Stimulated activated CD4-positive, alpha-beta T cell treated with anti-CD3 and anti-CD28 coated beads, TNF-alpha, amount 100 ng/mL, for 1 hour (primary cell): ENCODE measurements at places on chromosomes 1 and 21.

GRCh38 chr1:97170300-97170699, 448.7 kb downstream of the PTBP2 start:
- DNase-seq: no peak

DNA sequence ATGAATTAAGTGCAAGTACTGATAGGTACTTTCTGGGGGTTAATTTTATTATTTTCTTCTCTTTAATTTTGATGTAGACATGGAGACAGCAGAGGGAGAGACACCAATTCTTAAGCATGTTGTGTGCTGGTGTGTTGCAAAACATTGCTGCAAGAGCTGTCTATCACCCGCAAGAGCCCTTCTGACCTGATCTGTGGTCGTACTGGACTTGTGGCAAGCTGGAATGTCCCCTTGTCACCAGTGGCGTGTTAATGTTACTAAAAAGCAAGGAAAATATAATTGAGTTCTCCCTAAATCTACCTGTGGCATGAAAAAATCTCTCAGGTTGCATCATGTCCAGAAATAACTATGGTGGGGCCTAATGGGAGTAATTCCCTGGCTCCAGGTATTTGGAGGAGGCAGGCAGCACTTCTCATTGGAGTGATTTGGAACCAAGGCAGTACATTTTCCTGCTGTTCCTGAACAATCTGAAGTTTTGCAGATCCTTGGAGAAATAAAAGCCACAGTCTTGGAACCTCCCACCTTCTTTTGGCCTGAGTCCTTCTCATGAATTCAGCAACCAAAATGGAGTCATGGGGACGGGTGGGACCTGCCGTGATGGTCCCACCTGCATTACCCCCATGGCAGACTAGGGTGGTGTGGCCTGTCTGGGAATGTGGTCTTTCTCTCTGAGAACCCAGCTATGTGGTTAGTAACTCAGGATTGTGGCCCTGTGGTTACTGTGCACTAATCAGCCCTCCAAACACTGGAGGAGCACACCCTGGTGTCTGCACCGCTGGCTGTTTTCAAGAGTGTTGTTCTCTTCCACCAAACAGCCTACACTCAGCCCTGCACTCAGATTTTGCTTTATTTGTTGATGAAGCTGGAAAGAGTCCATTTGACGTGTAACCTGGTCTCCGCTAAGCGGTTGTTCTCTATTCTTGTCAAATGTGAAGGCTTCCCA, 57.4 kb downstream of the GALNT2 start:
- no peak for DNase-seq

DNA sequence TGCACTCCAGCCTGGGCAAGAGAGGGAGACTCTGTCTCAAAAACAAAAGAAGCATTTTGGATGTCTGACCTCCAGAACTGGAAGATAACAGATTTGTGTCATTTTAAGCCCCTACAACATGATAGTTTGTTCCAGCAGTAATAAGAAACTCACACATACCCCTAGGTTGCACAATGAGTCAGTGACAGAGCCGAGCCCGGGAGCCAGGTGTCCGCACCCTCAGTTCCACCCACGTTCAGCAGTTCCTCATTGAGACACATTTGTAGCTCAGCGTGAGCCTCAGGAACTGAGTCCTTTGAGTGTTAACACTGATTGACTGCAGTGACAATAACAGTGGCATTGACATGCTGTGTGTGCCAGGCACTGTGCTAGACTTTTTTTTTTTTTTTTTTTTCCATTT, 19.8 kb downstream of the LRRC38 start:
- no peak for DNase-seq

DNA sequence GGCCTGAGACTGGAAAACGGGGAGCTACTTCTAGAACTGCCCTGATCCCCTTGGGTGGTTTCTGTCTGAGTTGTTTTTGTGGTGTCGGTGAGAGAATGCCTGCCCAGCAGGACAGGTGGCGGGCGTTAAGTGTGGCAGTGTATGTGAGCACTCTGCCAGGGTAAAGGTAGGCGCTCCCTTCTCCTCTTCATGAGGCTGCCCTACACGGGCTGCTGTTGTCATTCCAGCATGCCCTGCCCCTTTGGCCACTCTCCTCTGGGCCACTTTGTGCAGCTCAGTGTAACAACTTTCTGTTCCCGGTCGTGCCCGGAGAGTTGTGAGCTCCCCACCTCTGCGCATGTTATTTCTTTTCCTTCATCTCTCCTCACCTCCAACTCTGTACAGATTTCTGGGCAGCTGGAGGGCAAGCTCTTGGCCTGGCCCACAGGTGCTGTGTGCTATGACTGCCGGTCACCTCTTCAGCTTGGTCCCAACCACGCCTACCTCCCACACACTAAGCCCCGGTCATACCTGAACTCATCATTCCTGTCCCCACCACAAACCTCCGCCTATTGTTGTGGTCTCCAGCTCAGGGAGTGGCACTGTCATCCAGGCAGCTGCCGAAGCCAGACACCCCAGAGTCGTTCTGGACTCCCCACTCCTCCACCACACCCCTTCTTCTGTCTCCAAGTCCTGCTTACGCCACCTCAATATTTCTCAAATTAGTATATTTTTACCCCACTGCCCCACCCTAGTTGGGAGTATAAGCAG, 69.0 kb downstream of the GADD45A start:
- no peak for DNase-seq

- DNase-seq: no peak
Observed at GRCh38 chr1:246724731-246725095, 504 bp downstream of the SCCPDH start.

DNA sequence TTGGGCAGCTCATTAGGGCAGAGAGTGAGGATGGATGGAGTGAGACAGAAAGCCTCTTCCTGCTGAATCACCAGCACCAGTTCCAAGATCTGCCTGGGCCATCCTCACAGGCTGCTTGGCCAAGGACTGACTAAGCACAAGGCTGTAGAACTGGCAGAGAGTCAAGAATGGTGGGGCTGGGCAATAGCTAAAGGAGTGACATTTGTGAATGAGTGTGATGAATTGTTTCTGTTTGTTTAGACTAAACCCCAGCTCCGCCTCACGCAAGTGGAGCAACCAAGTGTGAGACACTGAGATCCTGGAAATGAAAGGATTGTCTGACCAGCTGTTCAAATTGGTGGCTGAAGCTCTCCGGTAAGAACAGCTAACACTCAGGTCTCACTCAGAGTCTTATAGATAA, 38.6 kb downstream of the BRINP2 start:
- DNase-seq: no peak

DNA sequence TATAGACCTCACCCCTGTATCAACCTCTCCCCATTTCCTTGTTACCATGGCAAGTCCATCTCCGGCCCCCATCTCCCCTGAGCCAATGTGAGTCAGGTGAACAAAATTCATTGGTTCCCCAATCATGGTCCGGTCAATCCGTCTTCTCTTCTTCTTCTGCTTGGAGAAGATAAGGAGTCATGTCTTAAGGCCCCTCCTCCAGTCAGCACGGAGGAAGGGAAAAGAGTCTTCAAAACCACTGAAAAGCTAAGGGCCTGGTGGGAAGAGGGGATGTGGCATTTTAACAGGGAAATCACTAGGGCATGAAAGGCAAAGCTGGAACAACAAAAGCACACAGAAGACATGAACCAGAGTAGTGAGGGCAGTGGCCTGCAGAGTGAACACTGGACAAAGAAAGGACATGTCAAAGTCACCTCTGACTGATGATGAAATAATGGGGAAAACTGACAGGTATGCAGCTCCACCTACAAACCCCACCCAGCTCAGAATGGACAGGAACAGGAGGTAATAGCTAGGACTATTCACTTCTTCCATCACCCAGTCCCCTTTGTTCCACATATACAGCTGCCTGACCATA, 4.4 kb downstream of the CDC42SE1 start:
- no peak for DNase-seq

- DNase-seq: no peak
Observed at GRCh38 chr1:175591083-175591743, 152.2 kb downstream of the TNR start.

DNA sequence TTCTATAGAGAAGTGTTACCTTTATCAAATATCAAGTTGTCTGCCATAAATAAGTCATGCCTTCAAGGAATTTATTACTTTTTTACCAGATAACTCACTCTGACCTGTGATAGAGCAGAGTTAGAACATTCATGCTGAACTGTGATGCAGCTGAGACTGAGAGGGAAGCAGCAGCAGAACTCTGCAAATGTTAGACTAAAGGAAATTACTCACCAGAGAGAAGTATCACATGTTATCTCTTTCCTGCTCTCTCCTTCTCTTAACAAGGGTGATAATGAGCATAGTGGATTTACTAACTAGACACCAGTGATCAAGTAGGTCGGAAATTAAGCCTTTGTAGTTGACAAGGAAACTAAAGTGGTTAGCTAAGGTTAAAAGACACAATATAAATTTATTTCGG, 181.6 kb downstream of the RASAL2 start:
- DNase-seq: no peak

DNA sequence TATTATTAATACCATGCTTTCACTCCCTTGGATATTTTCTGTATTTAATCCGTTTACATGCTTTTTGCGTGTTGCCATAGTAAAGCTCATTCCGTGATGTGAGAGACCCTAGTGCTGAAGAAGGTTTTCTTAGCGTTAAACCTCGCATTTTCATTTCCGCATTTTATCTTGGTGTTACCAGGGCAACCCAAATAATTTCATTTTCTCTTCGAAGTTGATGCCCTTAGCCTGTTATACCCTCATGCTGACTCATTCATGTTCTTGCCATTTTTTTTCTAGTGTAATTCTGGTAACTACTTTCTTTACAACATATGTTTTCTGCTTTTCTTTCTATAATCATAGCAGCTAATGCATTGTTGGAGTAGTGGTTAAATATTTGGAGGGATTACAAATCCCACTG, 37.2 kb downstream of the LRRC8C start:
- DNase-seq: no peak

GRCh38 chr1:160219062-160219929, 14.1 kb downstream of the PEA15 start:
- DNase-seq: no peak

GRCh38 chr1:23167353-23168078, 1.1 kb downstream of the LUZP1 start:
- DNase-seq: no peak
